ENCODE measurements at places on chromosomes 12 and 14.
A peak's percentile ranks its signal among the peaks of the same experiment; 100 is the strongest.

- DNase-seq = no peak
Measured at GRCh38 chr12:125092108-125092871, 27.1 kb downstream of the AACS start.

- no peak for DNase-seq
Measured at GRCh38 chr12:66668311-66668710, 10.6 kb downstream of the GRIP1 start.

GRCh38 chr14:50521912-50522341 is 10.4 kb downstream of the MAP4K5 start:
- no peak for DNase-seq

GRCh38 chr12:9156119-9156518 is 40.4 kb upstream of the A2M start:
- DNase-seq = no peak

GRCh38 chr14:21070083-21070609 is at the start of gene ARHGEF40:
TSS of gene ARHGEF40 (plus strand) at chr14:21070304. CDS start at chr14:21070397, 93 bp downstream.
- DNase-seq = peak; percentile 85

DNA sequence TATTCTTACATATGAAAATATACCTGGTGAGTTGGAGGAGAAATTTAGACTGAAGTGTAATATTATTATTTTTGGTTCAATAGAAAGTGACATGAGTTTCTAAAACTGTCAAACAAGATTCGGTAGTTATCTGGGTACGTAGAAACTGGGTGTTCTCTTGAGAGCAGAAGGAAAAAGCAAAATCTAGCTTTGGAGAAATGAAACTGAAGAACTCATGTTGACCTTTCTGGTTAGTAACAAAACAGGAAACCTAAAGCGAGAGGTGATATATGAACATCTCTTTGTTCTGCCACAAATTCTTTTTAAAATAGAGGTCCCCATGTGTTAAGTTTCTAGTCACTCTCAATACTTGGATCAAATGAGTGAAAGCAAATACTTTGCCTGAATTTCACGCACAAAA is 401.7 kb downstream of the TRHDE start:
- DNase-seq = no peak

DNA sequence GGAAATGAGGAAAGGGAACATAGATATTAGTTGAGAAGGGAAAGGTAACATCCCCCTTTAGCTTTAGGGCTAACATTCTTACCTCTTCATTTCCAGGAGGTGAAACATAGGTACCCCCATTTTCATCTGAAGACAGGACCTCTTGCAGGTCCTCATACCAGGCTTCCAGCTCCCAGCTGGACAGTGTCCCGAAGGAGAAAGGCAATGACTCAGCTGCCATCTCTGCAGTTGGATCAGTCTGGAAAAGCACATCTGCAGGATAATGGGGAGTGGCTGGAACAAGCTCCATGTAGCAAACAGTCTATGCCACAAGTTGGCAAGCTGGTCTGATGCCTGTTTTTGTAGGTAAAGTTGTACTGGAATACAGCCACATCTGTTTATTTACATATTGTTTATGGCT is 3.1 kb downstream of the DDIT3 start:
- DNase-seq = no peak

DNA sequence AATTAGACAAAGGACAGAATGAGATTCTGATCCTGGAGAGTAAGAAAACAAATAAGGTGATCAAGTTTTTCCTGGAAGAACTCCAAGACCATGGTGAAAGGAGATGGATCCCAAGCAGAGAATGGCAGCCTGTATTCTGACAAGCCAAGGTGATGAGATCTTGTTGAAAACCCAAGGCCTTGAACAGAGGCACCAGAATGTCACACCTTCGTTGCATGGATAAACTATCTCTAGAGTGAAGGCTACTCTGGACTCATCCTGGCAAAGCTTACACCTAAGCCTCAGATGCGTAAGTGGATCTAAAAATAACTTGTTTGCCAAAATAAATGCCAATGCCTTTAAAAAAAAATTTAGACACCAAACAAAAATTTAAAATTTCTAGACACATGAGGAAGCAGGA is 605.9 kb downstream of the ETNK1 start:
- no peak for DNase-seq

GRCh38 chr12:26317942-26318575 is 122.7 kb downstream of the SSPN start:
- DNase-seq = no peak

DNA sequence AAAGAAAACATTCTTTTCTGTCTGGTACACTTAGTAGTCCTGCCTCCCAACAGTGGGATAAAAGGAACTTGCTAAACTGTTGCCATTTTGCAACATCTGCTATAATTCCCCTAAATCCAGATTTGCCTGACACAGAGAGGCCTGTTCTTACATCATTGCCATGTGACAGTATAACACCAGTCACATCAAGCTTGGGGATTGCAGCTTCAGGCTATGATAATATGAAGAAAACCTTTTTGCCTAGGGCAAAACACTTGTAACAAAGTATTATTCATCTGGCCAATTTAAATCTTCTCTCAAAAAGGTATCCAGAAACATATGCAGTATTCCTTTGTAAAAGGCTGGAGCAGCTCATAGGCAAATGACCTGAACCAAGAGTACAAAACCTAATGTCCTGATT is 80.9 kb upstream of the OTX2 start:
- peak; percentile 7 for DNase-seq

GRCh38 chr14:87628780-87629179 is 364.2 kb downstream of the GALC start:
- no peak for DNase-seq

DNA sequence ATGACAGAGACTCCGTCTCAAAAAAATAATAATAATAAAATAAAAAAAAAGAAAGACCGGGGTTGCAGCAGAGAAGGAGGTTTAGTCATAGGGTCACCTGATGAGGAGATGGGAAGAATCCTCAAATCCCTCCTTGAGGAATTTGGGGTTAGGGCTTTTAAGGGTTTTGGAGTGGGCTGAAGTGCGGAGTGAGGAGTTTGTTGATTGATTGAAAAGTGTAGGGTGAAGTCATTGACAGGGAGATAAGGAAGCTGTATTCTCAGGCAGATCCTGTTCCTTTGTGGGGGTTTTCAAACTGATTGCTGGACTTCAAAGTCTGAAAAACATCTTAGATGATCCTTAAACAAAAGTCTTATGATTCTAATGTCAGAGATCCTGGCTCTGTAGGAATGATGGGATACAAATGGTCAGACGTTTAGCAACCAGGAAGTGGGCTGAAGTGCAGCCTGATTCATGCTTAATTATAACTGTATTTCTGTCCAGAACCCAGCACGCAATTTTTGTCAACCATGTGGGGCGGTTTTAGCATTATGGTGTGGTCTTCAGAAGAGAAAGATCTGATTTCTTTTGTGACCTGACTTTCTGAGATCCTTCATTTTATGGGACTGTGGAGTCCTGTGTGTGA is 16.0 kb downstream of the FNTB start:
- DNase-seq = no peak

DNA sequence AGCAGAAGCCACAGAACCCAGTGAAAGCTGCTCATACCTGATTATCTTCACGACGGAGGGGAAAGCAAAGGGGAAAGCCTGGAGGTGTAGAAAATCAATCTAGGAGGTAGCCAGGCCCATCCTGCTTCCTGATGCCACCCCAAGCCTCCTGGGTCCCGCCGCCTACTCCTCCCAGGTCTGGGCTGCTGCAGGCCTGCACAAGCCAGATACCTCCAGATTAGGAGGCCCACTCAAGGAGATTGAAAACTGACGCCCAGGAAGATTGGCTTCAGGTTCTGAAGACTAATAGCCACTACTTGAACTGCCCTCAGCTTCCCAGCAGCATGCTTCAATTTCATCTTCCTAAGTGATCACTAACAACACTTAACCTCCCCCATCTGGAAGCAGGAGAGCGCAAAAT is 87.1 kb downstream of the GCH1 start:
- DNase-seq = no peak

GRCh38 chr12:27966870-27967269 is 5.7 kb downstream of the PTHLH start:
- peak; percentile 9 for DNase-seq

- DNase-seq = peak; percentile 37
Measured at GRCh38 chr12:3233797-3234196, 156.6 kb downstream of the TSPAN9 start.

DNA sequence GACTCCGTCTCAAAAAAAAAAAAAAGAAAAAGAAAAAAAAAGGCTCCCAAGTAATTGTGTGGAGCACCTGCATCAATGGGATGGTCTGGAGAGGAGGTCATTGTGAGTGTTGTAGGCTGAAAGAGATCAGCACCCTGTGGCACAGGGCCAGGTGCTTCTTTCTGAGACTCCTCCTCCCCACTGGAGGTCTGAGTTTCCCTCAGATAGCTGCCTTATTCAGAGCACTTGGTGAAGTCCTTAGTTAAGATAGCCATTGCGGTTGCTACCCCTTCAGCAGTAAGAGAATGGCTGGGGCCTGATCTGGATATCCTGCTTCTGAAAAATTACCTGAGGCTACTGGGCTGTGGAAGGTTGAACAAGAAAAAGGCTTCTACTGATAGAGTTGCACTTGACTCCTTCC is 69.8 kb downstream of the ANO6 start:
- DNase-seq = no peak

DNA sequence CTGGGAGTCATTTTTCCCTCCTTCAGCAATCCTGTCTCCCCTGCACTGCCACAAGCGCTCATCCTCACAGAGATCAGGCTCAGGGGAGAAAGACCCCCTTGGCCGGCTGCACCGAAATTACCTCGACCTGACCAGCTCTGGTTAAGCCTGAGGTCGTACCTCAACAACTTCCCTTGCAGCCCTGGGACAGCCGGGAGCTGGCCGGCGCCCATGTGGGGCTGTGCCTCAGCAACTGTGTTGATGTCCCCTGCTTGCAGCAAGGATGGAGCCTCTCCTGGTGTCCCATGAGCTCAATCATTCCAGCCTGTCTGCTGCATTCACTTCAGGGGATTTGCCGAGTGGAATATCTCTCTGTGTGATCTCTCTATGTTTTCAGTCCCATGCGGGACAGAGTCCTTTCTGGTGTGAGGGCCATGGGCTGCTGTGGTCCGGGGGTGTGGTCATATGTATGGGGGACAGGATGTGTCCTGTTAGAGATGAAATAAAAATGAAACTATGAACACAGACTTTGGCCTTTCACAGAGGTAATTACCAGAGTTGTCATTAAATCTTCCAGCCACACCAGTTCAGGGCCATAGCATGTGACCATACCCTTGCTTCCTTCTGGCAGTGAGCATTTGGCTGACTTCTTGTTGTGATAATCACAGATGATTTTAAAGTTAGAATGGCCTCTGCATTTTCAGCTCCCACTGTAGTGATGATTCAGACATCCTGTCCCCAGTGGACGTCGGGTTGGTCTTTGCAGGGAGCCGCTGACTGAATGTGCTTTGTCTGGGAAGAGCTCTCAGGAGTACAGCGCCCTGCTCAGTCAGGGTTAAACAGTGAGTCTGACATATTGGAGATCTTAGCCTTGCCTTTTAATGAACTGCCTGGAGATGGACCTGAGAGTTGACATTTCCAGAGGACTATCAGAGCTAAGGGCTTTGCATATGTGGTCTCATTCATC is 405.9 kb downstream of the AACS start:
- DNase-seq = peak; percentile 17

DNA sequence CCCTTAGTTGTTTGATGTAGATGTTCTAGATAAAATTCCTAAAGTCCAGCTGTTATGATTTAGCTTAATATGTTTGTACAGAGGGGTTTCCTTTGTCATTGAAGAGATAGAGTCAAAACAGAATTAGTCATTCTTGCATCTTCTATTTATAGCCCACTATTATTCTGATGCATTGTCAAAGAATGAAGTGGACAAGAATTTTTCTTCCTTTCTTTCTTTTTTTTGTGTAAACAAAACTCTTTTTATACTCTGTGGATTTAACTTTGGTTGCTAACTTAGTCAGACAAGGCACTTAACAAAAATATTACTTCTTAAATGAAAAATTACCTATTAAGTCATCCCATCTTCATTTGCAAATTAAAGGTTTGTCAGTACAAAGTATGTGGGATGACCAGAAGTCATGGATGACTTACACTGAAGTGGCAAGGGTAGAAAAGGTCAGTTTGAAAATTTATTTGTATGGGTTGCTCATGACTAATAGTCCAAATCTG is 215.6 kb upstream of the DDHD1 start:
- no peak for DNase-seq

- peak; percentile 28 for DNase-seq
Measured at GRCh38 chr12:31868965-31869364, 90.2 kb upstream of the RESF1 start.

- peak; percentile 91 for DNase-seq
Measured at GRCh38 chr14:55271572-55272298, 514 bp downstream of the FBXO34 start.

- DNase-seq = no peak
Measured at GRCh38 chr12:39574785-39575497, 44.7 kb downstream of the ABCD2 start.

DNA sequence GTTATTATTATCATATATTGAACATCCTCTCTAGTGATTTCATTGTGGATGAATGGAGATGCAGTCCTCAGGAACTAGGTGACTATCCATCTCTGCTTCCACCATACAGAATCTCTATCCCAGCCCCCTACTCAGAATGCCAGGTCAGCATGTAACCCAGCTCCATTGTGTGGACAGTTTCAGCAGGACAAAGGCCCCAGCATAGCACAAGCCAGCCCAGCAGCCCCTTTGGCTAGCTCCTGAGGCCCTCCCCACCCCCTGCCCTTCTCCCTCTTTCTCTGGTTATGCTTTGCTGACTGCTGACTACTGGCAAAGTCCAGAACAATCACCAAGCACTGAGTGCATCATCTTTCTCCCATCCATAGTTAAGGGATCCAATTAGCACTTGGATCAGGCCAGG is 5.8 kb upstream of the SPRYD4 start:
- DNase-seq = no peak

- no peak for DNase-seq
Measured at GRCh38 chr12:46557539-46558373, 185.2 kb upstream of the SLC38A2 start.

DNA sequence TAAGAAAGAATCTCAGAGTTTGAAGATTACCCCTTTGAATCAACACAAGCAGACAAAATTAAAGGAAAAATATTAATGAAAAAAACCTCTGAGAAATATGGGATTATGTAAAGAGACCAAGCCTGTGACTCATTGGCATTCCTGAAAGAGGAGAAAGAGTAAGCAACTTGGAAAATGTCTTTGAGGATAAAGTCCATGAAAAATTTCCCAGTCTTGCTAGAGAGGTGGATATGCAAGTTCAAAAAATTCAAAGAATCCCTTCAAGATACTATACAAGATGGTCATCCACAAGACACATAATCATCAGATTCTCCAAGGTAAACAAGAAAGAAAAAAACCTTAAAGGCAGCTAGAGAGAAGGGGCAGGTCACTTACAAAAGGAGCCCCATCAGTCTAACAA is 13.3 kb downstream of the SLCO1B1 start:
- DNase-seq = no peak

GRCh38 chr12:22543246-22544037 is 900 bp downstream of the C2CD5 start:
- peak; percentile 76 for DNase-seq
